NCI-H526 (cell line): ENCODE measurements at places on chromosomes 7 and 10.

DNA sequence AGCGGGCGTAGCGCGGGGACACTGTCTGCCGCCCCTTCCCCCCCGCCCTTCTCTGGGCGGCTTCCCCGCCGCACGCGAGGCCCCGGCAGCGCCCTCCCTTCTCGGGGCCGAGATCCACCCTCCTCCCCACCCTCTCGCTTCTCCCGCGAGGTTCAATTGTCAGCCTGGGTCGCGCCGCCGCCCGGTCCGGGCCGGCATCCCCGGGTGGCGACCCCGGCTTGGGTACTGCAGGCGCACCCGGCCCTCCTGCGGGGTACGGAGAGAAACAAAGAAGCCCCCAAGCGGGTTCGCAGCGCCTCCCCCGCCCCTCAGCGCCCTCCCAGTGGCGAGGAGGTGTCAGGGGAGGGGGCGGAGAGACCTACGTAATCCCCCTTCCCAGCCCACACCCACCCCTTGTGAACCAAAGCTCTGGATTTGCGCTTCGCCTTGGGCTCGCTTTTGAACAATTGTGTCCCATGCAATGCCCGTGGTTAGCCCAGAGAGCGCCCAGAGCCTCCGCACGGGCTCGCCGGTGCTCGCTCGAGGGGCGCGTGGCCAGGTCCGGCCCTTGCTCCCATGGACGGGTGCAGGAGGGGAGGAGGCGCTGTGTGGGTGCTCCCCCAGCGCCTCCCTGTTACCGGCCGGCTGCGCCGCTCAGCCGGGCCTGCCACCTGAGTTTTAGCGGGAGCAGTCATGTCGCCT lies 634 bp downstream of the HECW1 start:
- no peak for DNase-seq

- DNase-seq, result no peak
Observed at GRCh38 chr10:51020200-51020599, 54.1 kb upstream of the PRKG1 start.

DNA sequence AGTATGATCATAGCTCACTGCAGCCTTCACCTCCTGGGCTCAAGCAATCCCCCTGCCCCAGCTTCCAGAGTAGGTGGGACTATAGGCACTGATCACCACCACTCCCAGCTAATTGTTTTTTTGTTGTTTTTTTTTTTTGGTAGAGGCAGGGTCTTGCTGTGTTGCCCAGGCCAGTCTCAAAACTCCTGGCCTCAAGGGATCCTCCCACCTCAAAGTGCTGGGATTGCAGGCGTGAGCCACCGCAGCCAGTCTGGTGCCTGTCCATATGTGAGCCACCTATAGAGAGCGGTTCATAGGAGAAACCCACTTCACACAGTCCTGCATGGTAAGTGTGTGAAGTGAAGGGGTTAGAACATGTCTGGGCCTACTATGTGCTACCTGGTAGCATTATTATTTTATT lies 47.5 kb downstream of the SLC29A4 start:
- DNase-seq, result no peak

- no peak for DNase-seq
Observed at GRCh38 chr7:135745703-135746312, 2.8 kb downstream of the FAM180A start.

DNA sequence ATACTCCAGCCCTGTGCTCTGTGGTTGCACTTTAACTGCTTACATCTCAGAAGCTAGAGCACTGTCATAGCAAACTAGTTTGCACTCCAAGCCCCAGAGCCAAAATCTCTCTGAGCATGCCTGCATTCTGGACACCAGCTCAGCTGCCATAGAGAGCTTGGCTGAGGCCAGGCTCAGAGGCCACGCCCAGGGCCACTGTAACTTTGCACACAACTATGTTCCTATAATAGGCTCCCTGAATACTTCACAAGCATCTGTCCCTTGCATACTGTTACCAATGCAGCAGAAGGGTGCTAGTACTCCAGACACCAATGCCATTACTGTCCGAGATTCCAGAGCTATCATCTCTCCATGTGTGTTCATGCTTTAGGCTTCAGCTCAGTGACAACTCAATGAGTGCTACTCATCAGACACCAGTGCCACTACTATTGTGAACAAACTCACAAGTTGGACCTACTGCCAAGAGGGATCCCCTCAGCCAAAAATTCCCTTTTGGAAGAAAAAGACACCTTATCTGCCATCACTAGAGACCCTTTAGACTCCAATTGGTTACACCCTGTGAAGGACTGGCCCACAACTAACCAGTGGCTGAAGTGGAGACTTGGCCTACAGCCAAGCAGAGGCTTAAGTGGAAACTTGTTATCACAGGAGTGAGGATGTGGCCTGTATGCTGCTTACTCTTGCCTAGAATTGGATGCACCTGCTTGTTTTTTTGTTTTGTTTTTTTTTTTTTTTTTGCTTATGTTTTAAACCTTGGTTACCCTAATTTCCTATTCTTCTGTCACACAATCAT lies 211.6 kb upstream of the MAGI2 start:
- no peak for DNase-seq

- DNase-seq, result peak; percentile 9
Observed at GRCh38 chr10:98391578-98391991, 23.4 kb downstream of the PYROXD2 start.

- no peak for DNase-seq
Observed at GRCh38 chr7:303425-303824, 13.5 kb downstream of the FOXL3 start.

DNA sequence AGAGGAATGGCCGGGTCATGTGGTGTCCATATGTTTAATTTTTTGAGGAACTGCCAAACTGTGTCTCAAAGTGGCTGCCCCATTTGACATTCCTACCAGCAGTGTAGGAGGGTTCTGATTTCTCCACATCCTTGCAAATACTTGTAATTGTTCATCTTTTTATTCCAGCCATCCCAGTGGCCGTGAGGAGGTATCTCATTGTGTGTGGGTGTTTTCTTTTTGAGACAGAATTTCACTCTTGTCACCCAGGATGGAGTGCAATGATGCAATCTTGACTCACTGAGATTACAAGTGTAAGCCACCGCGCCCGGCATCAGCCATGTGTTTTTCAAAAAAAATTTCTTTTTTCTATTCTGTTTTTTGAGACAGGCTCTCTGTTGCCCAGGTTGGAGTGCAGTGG lies 38.7 kb upstream of the DLG5 start:
- DNase-seq, result no peak

DNA sequence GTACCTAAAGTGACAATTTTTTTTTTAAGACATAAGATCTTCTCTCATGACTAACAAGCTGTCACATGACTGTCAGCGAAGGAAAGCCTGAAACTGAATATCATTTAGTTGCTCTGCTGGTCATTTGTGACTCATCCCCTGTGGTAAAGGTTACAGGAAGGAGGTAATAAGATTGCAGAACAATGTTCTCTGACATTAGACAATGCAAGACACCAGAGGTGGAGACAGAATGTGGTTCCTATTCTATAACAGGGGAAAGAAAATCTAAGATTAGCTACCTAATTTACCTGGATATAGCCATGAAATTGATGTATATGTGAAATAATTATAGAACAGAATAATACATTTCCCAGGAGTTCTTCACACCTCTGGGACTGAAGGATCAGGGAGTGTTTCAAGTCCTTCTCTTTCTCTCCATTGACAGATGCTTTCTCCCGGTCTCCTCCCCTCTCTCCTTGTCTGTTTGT lies 47.7 kb downstream of the LRGUK start:
- DNase-seq, result no peak

GRCh38 chr7:103809229-103809994 lies 180.0 kb downstream of the RELN start:
- DNase-seq, result no peak

DNA sequence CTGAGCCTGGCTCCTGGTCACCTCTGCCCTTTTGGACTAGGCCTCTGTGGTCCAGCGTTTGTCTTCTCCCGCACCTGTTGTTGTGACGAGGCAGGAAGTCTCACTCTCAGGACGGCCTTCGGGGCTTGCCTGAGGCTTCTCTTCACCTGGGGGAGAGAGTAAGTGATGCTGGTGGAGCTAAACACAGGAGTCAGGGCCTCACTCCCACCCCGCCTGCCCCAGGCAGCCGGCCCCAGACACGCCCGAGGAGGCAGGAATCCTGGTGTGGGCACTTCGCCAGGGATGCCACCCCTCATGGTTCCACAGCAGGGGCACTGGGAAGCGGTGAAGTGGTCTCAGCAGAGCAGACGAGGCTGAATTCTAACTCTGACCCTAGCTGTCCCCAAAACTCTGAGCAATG lies 42.4 kb downstream of the IL2RA start:
- DNase-seq, result no peak

DNA sequence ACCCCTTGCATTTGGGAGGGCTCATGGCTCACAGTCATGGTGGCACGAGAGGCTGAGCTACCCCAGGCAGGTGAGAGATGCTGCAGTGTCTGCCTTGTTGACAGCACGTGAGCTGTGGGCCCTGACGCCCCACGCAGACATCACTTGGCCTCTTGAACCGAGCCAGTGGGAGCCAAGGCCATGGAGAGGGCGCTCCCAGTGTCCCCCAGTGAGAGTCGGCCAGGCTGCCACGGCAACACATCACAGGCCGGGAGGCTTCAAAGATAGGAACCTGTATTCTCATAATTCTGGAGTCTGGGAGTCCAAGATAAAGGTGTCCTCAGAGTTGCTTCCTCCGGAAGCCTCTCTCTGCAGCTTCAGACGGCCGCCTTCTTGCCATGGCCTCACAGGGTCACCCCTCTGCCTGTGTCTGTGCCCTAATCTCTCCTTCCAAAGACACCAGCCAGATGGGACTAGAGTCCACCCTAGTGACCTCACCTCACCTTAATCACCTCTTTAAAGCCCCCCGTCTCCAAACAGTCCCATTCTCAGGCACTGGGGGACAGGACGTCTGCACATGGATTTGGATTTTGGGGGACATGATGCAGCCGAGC lies 119.6 kb downstream of the KLF6 start:
- DNase-seq, result no peak

- no peak for DNase-seq
Observed at GRCh38 chr7:26760501-26760900, 103.9 kb downstream of the SKAP2 start.

DNA sequence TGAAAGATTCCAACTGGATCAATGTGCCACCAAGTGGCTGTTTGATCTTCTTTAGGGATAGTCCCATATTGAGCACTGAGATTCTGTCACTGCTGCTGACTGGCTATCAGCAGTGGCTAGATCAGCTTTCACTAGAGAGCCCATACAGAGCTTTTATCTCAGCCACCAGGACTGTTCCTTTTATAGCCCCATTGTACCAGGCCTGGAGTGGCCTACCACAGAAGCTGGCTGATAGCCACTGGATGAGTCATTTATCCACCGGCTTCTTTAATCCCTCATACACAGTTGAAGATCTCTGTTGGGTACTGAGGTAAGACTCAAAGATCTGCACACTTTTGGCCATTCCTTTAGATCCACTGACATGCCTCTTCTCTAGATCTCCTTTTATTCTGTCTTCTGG lies 1101.1 kb downstream of the SORCS3 start:
- DNase-seq, result no peak

- no peak for DNase-seq
Observed at GRCh38 chr7:50803359-50804337, 21.0 kb upstream of the GRB10 start.

GRCh38 chr7:50598460-50599343 lies 33.5 kb upstream of the DDC start:
- no peak for DNase-seq

DNA sequence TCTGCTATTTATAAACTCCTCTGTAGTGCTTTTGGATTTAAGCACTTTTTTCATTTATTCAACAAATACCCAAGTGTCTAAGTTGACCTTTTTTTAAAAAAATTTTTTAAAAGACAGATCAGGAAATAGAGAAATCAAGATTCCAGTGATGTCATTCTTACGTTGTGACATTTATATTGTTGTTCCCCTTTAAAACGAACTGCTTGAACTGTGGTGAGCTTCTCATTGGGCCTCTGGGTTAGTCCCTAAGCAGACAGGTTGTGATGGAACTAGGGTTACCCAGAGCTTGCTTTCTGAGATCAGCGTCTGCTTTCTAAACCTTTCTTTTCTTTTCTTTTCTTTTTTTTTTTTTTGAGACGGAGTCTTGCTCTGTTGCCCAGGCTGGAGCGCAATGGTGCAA lies 22.4 kb downstream of the GATA3 start:
- DNase-seq, result no peak

- DNase-seq, result peak; percentile 62
Observed at GRCh38 chr7:148882841-148883265, 1.2 kb downstream of the EZH2 start.

- no peak for DNase-seq
Observed at GRCh38 chr10:44419790-44420549, 35.1 kb upstream of the CXCL12 start.

DNA sequence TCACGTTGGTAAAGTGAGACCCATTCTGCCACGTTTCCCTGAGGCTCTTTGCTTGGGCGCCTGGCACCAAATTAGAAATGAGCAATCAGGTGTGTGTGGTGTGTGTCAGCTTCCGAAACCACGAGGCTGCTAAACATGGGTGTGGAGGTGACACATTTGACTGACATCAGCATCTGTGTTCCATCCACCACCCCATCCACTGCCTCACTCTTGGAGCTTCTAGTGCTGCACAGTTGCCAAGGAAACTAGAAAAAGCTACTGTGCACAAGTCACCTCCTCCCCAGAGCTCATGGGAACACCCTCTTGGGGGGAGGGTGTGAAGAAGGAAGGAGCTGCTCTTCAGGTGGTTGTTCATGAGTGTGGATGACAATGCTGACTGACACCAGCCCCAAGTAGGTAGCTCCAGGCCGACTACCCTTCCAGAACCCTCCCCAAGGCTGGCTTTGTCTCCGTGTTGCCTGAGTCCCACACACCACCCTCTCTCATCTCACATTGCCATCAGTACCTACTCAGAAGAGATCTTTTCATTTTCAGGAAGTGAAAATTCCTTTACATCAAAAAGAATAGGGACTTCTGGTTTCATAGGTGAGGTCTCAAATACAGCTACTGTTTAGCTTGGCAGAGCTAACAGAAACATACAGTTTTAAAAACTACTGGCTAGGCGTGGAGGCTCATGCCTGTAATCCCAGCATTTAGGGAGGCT lies 152.2 kb downstream of the TMEM178B start:
- no peak for DNase-seq

- no peak for DNase-seq
Observed at GRCh38 chr7:33452805-33453502, 323.6 kb downstream of the BBS9 start.
